Kidney (tissue), 22 donors: ENCODE measurements at places on chromosomes 13 and 19. TPM values are rescaled to one million over a fixed set of nuclear protein-coding genes. Genes with fewer than 3 reads are reported as not detected.
A peak's percentile ranks its signal among the peaks of the same experiment; 100 is the strongest.

DNA sequence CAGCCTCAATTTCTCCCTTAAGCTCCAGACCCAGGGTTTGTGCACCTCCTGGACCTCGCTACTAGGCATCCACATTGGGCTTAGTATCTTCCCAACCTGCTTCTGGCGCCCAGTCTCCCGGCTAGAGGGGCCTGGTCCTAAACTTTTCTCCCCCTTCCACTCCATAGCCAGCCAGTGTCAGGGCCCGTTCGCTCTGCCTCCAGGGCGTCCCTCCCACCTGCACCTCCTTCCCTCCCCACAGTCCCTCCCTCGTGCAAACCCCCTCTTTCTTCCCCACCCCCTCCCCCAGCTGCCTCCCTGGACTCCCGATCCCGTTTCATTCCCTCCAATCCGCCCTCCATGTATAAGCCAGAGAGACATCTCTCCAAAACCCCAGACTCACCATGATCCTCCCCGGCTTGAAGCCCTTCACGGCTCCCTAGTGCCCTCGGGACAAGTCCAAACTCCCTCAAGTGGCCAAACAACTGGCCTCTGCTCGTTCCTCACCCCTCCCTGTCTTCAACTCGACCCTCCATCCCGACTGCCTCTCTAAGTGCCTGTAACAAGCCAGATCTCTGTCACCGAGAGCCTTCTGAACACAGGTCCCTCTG is 997 bp upstream of the SAMD4B start:
- H3K4me3 ChIP-seq: peak overlapping the region; percentile 93
- H3K27me3 ChIP-seq: no peaks in the 10 kb centered on the region

- DNase-seq: peak; percentile 44
- peak overlapping the region; percentile 44 for H3K4me3 ChIP-seq
- no peaks in the 10 kb centered on the region for H3K27me3 ChIP-seq
- no peaks in the 10 kb centered on the region for H3K36me3 ChIP-seq
These were observed 589.9 kb downstream of the PCDH9 start for GRCh38 chr13:66640231-66640630.

DNA sequence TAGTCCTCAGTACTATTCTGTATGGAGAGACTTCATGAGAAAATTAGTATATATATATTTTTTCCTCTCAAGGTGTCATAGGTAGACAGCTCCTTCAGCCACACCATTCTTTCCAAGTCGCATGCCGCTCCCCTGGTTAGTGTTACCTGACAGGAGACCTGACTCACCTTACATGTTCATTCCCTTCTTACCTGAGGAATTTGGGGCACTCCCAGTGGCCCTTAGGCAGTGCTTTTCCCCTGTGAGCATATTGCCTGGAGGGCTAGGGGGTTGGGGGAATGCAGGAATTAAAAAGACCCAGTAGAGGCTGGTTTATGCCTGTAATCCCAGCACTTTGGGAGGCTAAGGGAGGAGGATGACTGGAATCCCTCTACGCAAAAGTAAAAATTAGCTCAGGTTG is 9.0 kb upstream of the ACTN4 start:
- peaks cover 6% of the 10 kb centered on the region for H3K4me1 ChIP-seq
- no peak overlapping the region for H3K4me3 ChIP-seq
- H3K36me3 ChIP-seq: peaks cover 13% of the 10 kb centered on the region
- H3K27me3 ChIP-seq: no peaks in the 10 kb centered on the region
- H3K27ac ChIP-seq: no peak overlapping the region

DNA sequence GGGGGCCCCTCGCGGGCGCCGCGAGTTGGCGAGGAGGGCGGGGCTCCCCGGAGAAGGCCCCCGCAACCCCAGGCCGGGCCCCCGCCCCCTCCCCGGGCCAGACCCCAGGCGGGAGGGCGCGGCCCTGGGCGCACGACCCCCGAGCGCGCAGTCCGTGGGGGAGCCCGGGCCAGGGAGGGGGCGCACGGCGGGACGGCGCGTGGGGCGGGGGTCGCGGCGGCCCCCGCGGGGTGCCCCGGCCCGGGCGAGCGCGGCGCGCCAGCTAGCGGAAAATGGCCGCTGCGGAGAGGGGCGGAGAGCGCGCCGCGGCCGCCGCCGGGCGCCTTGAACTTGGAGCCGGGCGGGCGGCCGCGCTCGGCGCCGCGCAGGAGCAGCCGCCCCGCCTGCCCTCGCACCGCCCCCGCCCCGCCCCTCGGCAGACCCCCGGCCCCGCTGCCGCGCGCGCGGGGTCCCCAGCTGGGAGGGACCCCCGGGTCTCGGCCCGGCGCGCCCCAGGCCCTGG is 6.4 kb upstream of the NFIC start:
- H3K4me3 ChIP-seq: peak overlapping the region; percentile 71
- DNase-seq: no peak
- peak overlapping the region; percentile 94 for H3K27ac ChIP-seq
- H3K4me1 ChIP-seq: no peaks in the 10 kb centered on the region
- H3K36me3 ChIP-seq: no peaks in the 10 kb centered on the region
- H3K27me3 ChIP-seq: no peaks in the 10 kb centered on the region

GRCh38 chr19:5954293-5954692 is 23.6 kb downstream of the RANBP3 start:
- H3K4me1 ChIP-seq: peaks cover 11% of the 10 kb centered on the region
- peak; percentile 20 for DNase-seq
- no peak overlapping the region for H3K27ac ChIP-seq
- H3K36me3 ChIP-seq: no peaks in the 10 kb centered on the region
- H3K27me3 ChIP-seq: no peaks in the 10 kb centered on the region

DNA sequence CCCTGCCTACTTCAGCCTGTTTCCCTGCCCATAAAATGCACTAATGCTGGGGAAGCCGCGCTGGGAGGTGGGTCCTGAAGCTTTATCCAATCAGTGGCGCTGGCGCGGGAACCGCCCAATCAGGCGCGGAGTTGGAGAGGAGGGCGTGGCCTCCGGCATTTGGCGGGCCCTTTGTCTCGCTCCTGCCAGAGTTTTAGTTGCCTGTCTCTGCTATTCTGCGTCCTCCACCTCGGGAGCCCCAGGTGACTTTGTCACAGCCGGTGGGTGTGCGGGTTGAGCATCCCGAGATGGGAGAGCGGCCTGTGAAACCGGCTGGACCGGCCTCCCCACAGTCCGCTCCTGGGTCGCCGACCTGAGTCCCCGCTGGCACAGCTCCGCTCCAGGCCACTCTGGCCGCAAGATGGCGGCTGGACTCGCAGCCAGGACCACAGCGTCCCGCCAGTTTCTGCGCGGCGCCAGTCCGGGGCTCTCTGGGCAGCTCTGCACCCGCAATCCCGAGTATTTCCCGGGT is 30.7 kb upstream of the ZNF429 start:
- peak; percentile 97 for DNase-seq
- no peaks in the 10 kb centered on the region for H3K36me3 ChIP-seq
- H3K4me1 ChIP-seq: no peaks in the 10 kb centered on the region
- peak overlapping the region; percentile 60 for H3K4me3 ChIP-seq
- H3K27ac ChIP-seq: no peak overlapping the region

DNA sequence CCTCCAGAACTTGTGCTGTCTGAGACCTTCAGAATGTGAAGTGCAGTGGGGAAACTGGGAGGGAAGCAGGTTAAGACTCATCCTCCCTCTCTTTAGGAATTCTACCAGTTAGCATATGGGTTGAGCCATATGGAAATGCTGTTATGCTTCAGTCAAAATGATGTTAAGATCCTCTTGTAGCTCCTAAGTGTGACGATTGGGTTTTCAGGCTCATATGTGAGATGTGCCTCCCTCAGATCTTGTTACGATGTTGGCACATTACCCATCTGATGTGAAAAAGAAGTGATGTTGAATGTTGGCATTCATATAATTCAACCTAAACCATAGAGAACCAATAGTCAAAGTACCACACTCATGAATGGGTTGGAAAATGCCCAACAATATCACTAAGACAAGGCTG is 67.8 kb upstream of the IPO5 start:
- no peak overlapping the region for H3K4me3 ChIP-seq
- no peak for DNase-seq
- H3K27ac ChIP-seq: no peak overlapping the region
- H3K36me3 ChIP-seq: no peaks in the 10 kb centered on the region

DNA sequence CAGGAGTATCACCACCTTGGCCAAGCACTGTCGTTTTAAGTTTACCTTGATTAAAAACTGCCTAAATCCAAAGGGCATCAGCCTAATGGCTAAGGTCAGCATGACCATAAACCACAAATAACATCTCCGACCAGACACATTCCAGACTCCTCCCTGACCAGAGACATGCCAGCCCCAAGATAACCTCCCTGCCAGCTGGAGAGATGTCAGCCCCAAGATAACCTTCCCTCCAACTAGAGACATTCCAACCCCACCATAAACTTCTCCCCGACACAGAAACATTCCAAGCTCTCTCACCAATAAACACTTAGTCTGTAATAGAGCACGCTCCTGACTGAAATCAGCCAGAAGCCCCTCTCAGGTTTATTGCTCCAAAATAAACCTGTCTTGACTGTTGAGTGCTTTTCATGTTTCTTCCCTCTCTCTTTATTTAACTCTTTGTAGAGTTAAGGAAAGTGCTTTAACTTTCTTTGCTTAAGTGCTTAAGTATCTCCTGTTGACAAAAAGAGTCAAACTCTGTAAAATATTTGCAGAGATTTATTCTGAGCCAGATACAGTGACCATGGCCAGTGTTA is 36.5 kb downstream of the WDR87 start:
- no peak overlapping the region for H3K4me3 ChIP-seq
- no peaks in the 10 kb centered on the region for H3K4me1 ChIP-seq
- no peak overlapping the region for H3K27ac ChIP-seq
- no peaks in the 10 kb centered on the region for H3K27me3 ChIP-seq

PRRG2 gene
- 14.9 TPM for total RNA-seq

UBE2L5 gene
- not detected for total RNA-seq

- no peak overlapping the region for H3K4me3 ChIP-seq
- no peak overlapping the region for H3K27ac ChIP-seq
- H3K36me3 ChIP-seq: peaks cover 14% of the 10 kb centered on the region
- peaks cover 24% of the 10 kb centered on the region for H3K4me1 ChIP-seq
- no peaks in the 10 kb centered on the region for H3K27me3 ChIP-seq
These were observed 36.3 kb downstream of the MICU2 start for GRCh38 chr13:21567714-21568113.

PCSK4 gene
- total RNA-seq: 5.3 TPM

KCNC3 gene
- total RNA-seq: 31.0 TPM

GRCh38 chr19:1507763-1508506 is 4.9 kb downstream of the ADAMTSL5 start:
- H3K4me1 ChIP-seq: peaks cover 6% of the 10 kb centered on the region
- H3K27ac ChIP-seq: peak overlapping the region; percentile 63
- H3K27me3 ChIP-seq: peaks cover 15% of the 10 kb centered on the region
- no peaks in the 10 kb centered on the region for H3K36me3 ChIP-seq
- peak; percentile 96 for DNase-seq

DNA sequence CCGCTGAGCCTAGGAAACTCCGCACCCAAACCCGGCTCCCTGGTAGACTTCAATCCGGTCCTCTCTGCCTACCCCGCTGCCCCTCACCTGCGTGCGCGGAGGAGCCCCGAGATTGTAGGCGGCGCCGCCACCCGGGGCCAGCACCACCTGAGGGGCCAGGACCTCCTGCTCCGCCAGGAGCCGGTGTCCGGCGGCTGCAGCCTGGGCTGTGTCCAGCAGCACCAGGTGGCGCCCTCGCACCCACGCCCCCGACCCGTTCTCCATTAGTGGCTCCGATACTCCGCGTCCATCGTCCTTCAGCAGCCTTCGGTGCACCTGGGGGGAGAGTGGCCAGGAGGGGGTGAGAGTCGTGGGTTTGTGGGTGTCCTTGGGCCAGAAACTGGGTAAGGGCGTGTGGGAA is 18.5 kb downstream of the MAN2B1 start:
- peak; percentile 28 for DNase-seq
- peak overlapping the region; percentile 47 for H3K4me3 ChIP-seq
- no peaks in the 10 kb centered on the region for H3K4me1 ChIP-seq
- no peaks in the 10 kb centered on the region for H3K36me3 ChIP-seq
- no peaks in the 10 kb centered on the region for H3K27me3 ChIP-seq
- no peak overlapping the region for H3K27ac ChIP-seq

OSCAR gene
- total RNA-seq: 5.1 TPM

GRCh38 chr19:55027472-55028337 is 10.4 kb downstream of the GP6 start:
- H3K36me3 ChIP-seq: no peaks in the 10 kb centered on the region
- H3K4me3 ChIP-seq: no peak overlapping the region
- no peak overlapping the region for H3K27ac ChIP-seq

- no peaks in the 10 kb centered on the region for H3K27me3 ChIP-seq
- H3K36me3 ChIP-seq: no peaks in the 10 kb centered on the region
These were observed 1.3 kb upstream of the ZSCAN22 start for GRCh38 chr19:58325311-58326022.

KLF12 gene
- 22.0 TPM for total RNA-seq

- no peak overlapping the region for H3K4me3 ChIP-seq
- no peak for DNase-seq
- no peak overlapping the region for H3K27ac ChIP-seq
- no peaks in the 10 kb centered on the region for H3K27me3 ChIP-seq
- H3K36me3 ChIP-seq: no peaks in the 10 kb centered on the region
These were observed 2.9 kb upstream of the IRS2 start for GRCh38 chr13:109789262-109789661.

DNA sequence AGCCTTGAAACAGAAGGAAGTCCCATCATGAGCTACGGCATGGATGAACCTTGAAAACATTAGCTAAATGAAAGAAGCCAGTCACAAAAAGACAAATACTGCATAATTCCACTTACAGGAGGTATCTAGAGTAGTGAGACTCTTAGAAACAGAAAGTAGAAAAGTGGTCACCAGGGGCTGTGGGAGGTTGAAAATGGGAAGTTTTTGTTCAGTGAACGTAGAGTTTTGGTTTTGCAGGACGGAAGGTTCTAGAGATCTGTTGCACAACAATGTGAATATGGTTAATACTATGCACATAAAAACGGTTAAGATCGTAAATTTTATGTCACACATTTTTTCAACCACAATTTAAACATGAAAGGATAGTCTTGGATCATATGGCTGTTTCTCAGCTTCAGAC is 11.9 kb upstream of the SLC10A2 start:
- no peaks in the 10 kb centered on the region for H3K27me3 ChIP-seq
- no peak overlapping the region for H3K4me3 ChIP-seq
- no peaks in the 10 kb centered on the region for H3K36me3 ChIP-seq
- H3K4me1 ChIP-seq: no peaks in the 10 kb centered on the region

DNA sequence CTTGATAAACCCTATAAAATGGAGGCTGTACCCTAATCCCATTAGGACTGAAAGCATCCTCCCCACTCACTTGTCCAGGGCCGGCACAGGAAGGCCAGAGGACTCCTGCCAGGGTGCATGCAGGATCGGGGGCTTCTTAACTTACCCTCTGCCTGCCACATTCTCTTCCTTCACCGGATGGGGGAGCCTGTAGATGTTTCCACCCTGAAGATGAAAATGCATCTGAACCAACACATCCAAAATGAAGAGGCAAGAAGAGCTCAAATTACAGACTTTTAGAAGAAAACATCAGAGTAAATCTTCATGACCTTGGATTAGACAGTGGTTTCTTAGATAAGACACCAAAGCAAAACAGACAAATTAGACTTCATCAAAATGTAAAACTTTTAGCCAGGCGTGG is 25.9 kb upstream of the NAPA start:
- DNase-seq: no peak
- peaks cover 2% of the 10 kb centered on the region for H3K4me1 ChIP-seq
- H3K4me3 ChIP-seq: no peak overlapping the region
